ENCODE measurements at places on chromosomes 12 and 14. TPM values are rescaled to one million over a fixed set of nuclear protein-coding genes. Genes with fewer than 3 reads are reported as not detected.

The STXBP6 gene
- total RNA-seq: 0.10 TPM

DNA sequence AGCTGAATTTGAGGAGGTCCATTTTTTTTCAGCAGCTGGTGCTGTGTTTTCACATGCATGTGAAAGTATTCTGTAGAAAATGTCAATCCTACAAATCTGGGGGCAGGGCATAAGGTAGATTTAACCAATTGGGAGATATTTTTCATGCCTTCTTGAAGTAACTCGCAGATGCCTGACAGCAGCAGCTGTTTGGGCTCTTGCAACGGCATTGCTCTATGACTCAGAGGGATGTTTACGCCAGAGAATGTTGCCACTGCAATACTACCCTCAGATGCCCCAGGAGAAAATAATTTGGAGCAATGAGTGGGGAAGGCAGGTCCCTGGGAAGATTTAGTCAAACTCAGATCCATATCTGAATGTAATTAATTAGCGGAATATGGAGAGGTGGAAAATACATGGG lies 42.5 kb upstream of the MYBPC1 start:
- DNase-seq: no peak

DNA sequence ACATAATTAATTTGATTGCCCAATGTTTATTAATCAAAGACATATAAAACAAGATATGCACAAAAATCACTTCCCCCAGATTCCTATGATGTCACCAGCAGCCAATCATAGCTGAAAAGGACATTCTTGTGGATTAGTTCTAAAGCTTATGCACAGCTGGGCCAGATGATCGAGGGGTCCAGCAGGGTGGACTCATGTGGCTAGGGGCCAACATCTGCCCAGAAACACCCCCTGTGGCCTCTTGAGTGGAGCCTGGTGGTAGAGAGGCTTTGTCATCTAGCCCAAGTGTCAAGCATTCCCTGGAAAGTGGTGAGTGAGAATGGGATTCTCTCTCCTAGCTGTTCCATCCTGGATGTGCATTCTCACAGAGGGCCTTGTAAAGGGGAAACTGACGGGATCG lies 590.0 kb downstream of the BCL11B start:
- no peak for DNase-seq

The KCNJ8 gene
- not detected for total RNA-seq

The MVK gene
- total RNA-seq: 12.5 TPM

The HOXC4 gene
- 6.5 TPM for total RNA-seq

The ADAMTS20 gene
- total RNA-seq: not detected

The TMEM229B gene
- total RNA-seq: 4.2 TPM

GRCh38 chr12:119384340-119384739 lies 49.8 kb downstream of the CCDC60 start:
- no peak for DNase-seq
